T-helper 17 cell (primary cell): ENCODE measurements at places on chromosomes 5 and 9. TPM values are rescaled to one million over a fixed set of nuclear protein-coding genes. Genes with fewer than 3 reads are reported as not detected.

- DNase-seq = no peak
Measured at GRCh38 chr9:115267790-115268189, 149.8 kb upstream of the TNC start.

DNA sequence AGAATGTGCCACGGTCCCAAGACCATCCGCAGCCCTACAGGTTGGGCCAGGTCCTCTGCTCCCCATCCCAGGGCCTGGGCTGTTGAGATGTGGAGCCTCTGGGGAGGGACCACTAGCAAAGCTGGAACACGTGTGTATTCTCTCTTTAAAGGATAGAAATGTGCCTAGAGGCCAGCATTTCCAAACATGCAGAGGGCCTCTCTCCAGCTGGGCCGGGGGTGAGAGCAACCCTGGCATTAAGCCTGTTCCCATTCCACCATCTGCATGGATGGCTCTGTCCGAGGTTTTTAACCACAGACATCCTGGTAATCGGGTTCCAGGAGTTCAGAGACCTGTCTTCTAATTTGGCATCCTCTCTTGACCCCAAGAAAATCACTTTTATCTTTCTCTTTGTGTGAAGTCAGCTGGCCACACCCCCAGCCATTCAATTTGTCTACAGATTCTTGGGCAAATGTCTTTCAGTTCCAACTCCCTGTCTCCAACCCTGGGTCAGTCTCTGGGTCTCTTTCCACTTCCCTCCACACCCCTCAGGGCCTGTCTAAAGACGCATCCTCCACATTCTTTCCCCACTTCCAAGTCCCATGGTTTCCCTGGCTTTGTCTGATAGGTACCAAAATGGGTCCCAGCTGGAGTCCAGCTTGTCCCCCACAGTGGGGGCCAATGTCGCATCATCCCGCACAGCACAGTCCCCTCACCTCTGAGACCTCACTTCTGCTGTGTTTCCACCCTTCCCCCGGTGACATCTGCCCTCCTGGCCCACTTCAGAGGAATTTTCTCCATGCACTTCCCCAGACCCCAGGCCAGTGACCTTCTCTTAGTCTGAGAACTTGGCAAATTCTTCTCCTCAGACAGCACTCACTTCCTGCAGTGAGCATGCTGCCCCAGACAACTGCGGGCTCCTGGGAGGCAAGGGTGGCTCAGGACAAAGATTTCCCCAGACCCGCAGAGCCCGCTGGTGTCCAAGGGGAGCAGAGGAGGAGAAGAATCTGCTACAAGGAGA is 56.8 kb downstream of the PTPDC1 start:
- DNase-seq = no peak

- DNase-seq = no peak
Measured at GRCh38 chr5:128522336-128522735, 15.7 kb downstream of the FBN2 start.

- DNase-seq = no peak
Measured at GRCh38 chr9:13113751-13114150, 165.7 kb downstream of the MPDZ start.

DNA sequence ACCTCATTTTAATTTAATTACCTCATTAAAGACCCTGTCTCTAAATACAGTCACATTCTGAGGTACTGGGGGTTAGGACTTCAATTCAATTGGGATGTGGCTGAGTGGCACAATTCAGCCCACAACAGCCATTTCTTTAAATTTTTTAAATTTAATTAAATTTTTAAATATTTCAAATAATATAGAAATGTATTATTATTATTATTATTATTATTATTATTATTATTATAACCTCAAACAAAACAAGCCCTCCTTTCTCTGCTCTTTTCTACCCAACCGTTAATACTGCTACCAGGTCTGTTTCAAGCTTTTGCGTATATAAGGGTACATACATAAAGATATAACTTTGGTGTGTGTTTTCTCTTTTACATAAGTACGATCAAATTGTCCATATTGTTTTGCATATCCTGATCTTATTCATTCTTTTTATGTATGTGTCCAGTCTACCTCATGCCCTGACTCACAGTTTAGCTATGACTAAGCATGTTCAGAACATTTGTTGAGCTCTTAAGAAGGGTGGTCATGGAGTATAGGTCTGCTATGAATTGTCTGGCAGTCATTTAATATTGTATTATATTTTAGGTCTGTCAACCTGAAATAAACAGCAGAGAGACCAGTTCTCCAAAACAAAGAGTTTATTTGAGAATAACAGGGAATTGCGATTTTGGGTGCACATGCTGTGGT is 16.1 kb upstream of the RAB14 start:
- DNase-seq = no peak

DNA sequence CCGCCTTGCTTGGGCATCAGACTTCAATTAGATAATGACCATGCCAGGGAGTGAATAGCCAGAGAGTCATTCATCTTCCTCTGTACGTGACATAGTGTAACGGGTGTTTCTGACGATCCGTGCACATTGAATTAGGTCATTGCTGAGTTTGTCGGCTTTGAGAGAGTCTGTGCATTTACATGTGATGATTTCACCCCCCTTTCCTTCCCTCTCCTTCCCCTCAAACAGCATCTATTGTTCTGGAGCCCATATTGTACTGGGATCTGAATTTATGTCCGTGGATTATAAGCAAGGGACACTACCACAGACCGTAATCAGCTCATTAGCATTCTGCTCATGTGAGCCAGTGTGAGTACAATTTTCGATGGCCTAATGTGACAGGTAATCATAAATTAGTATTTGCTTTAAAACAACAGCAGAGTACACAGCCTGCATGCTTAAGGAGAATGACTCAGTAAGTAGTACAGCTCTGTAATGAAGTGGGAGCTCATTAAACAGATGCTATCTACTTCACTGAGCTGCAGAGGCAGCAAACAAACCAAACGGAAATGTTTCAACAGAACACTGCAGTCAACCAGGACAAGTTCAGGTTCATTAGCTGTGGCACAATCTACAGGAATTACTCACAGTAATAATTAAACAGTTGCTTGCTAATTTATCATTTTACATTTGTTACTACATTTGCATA is 302.1 kb downstream of the CSNK1G3 start:
- no peak for DNase-seq

GRCh38 chr5:68612972-68613371 is 397.4 kb downstream of the PIK3R1 start:
- DNase-seq = no peak

- DNase-seq = no peak
Measured at GRCh38 chr9:130289711-130290241, 24.2 kb downstream of the HMCN2 start.

DNA sequence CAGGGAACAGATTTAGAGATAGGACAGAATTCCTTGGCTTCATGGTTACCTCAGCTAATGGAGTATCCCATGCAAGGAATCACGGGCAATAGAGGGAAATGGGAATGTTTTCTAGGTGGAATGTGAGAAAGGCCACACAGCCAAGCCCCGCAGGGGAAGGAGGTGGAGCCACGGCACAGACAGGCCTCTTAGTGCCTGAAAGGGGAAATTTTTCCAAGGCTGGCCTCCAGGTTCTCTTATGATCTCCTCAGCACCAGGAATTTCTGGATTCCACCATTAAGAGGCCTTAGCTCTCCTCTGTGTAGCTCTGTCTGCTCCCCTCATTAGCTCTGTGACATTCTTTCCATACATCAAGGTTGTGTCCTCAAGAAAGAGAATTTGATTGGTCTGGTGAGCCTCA is 124.7 kb downstream of the GALNT10 start:
- DNase-seq = no peak

DNA sequence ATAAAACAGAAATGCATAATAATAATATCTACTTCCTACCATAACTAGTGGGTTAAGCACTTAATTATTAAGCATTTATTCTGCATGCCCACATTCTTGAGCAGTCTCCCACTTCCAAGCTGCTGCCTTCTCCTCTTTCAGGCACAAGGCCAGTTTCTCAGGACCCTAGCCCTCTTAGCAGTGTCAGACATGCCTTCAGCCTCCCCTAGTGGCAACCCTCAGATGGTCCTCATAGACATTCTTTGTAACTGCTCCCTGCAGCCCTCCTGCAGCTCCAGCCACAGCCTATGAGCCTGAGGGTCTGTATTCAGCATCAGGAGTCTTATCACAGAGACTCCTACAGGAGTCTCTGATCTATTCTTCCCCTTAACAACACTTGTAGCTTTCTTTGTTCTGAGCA is 3.9 kb downstream of the IL9 start:
- no peak for DNase-seq

- DNase-seq = no peak
Measured at GRCh38 chr9:131279196-131279862, 3.0 kb upstream of the FAM78A start.

DNA sequence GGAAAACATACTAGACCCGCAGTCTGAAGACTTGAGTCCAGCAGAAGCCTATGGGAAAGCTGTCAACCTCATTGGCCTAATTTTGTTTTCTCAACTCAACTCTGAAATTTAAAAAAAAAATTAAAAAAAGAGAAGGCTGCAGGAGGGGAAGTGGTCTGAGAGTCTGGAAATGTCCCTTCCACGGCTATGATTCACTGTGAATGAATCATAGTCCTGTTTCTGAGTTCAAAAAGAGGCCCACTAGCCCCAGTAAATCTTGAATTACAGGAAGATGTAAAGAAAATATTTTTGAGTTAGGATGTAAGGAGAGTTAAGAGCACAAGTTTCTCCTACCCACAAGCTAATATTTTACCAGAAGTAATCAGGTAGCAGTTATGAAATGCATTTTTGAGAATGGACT is 565.5 kb upstream of the DMAC1 start:
- no peak for DNase-seq

DNA sequence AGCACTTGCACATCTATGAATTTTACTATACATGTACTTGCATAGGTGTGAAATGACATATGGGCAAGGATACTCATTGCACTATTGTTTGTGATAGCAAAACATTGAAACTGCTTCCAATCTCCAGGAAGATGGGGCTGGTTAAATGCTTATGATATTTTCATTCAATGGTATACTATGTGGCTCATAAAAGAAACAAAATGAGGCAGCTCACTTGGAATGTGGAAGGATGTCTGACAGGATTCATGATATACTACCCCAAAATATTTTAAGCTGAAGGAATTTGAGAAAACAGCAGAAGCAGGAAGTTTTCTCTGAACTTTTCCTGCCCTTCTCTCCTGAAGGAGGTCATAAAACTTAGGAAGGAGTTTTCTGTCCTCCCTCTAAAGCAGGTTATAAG is 99.6 kb upstream of the CAST start:
- no peak for DNase-seq

- DNase-seq = no peak
Measured at GRCh38 chr5:176570044-176570443, 20.9 kb downstream of the CDHR2 start.

DNA sequence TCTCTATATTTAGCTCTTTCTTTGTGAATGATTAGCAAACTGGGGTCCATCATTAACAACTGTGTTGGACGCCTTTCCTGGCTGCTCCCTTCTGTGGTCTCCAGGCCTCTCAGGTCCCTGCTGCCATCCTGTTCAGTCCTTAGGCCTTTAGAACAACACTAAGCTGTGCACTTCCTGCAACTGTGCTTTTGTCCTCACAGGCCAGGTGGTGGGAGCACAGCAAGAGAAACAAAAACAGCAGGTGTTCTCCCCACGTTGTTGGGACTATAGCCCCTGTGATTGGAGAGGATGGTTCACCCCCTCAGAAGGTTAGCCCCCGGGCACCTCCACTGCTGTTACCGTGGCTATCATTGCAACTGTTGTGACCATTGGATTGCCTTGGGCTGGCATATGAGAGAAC is 41.7 kb upstream of the CLINT1 start:
- DNase-seq = no peak

DNA sequence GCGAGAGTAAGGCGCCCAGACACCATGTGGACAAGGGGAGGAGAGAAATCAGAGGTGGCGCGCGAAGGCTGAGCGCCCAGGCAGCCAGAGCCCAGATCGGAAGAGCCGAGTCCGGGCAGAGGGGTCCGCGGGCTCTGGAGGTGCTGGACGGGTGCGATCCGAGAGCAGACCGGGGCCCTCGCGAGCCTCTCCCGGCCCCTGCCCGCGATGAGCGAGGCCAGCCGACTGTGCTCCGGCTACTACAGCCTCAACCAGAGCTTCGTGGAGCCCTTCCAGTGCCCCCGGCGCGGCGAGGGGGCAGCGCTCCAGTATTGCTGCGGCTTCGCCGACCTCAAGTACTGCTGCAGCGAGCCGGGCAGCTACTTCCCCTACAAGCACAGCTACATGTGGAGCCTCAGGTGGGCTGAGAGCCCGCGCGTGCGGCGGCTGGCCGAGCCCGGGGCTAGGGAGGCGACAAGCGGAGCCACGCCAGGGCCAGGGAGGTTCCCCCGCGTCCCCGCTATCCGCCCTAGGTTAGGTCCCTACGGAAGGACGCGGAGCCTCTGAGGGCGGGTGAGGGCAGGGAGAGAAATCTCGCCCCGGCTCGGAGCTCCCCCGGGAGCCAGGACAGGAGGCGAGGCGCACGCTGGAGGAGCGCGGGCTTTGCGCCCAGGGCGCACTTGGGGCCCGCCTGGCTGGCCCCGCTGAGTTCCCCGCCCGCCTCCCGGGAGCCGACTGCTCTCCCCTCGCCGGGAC is at the start of gene SHISAL2B:
Gene SHISAL2B (plus strand): TSS at position 87 of the 735 bp plus-strand sequence. CDS start 121 bp downstream, at position 208.
- no peak for DNase-seq

- no peak for DNase-seq
Measured at GRCh38 chr5:10645146-10645545, 81.3 kb downstream of the ANKRD33B start.

GRCh38 chr9:130864541-130864940 is 29.5 kb downstream of the ABL1 start:
- DNase-seq = no peak

DNA sequence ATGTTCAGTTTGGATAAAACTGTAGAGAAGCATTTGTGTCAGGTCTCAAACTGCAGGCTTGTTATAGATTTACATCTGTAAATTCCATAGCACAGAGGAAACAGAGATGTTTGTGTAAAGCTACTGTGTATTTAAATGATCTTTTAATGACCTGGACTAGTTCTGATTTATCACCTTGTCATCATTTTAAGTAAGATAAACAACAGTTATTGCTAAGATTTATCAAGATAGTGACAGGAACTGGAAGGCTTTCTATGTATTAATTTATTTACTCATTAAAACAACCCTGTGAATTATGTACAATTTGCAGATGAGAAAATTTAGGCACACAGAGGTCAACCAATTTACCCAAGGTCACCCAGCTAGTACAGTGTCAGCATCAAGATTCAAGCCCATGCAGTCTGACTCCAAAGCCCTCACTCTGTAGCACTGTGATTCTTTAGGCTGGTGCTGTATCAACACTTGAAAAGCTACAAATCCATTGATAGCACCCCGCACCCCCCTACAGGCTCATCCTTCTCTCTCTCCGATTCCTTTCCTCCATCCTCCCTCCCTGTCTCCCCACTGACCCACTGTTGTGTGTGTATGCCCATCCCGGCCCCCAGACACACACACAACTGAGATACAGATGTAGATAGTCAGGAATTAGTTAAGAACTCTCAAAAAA is 184.5 kb downstream of the FBN2 start:
- no peak for DNase-seq

The OR1Q1 gene
- 0.40 TPM for total RNA-seq

The ACSL6 gene
- 22.2 TPM for total RNA-seq

The MEIKIN gene
- 0.77 TPM for total RNA-seq

The IQGAP2 gene
- total RNA-seq = 134 TPM

The CTXN3 gene
- not detected for total RNA-seq
